ENCODE measurements at places on chromosomes 5 and 9. TPM values are rescaled to one million over a fixed set of nuclear protein-coding genes. Genes with fewer than 3 reads are reported as not detected.
A peak's percentile ranks its signal among the peaks of the same experiment; 100 is the strongest.

Gene CCDC192
- total RNA-seq, result not detected

Gene LCN9
- not detected for total RNA-seq

Gene STC2
- total RNA-seq, result 10.9 TPM

DNA sequence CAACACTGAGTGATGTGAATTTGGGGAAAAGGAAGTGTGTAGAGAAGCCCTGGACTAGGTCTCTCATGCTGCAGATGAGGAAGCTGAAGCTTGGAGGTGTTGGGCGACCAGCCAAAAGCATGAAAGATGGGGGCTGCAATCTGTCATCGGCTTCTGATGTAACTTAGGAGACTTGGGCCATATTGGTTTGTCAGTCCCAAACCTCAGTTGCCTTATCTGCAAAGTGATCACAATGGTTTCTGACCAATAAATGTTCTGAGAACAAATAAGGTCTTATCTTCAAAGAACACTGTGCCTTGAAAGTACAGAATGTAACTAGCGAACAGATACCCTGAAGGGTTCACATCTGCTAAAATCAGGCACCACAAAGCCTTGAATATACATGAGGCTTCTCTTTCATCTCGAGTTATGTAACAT, 198.4 kb upstream of the NR3C1 start:
- peaks cover 16% of the 10 kb centered on the region for H3K36me3 ChIP-seq
- H3K4me1 ChIP-seq, result peaks cover 31% of the 10 kb centered on the region
- DNase-seq, result no peak
- H3K27ac ChIP-seq, result no peak overlapping the region

Gene FOXD4L3
- not detected for total RNA-seq

DNA sequence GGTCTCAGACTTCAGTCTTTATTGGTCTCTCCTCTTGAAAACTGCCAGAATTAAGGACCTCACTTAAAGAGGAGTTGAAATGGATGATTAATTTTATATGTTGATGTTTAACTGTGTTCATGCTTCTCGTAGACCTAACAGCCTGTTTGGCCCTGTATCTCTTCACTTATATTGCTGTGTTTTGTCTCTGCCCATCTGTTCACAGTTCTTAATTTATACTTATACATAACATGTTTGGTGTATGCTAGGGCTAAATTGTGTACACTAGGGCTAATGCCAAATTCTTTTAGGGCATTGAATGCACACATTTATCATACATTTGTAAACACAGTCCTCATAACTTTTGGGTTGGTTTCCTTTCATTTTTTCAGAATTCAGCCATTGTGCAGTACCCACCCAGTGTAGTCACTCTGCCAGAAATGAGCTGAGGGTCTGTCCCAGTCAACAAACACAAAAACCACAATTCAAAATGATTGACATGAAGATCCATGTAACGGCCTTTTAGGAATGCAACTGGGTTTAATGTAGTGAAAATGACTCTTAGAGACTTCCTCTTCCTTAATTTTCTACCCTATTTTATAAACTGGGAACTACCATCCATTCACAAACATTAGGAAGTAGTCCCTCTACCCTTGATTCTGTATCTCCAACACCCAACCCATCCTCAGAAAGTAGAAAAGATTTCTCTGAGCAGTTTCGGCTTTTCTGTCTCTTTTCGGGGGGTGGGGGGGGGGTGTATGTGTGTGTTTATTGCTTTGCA, 668.8 kb upstream of the KLF4 start:
- H3K4me3 ChIP-seq, result no peak overlapping the region
- H3K27ac ChIP-seq, result no peak overlapping the region
- no peaks in the 10 kb centered on the region for H3K4me1 ChIP-seq

Gene TAF1L
- 0.08 TPM for total RNA-seq

- H3K4me1 ChIP-seq, result peaks cover 17% of the 10 kb centered on the region
- no peak for DNase-seq
- H3K27me3 ChIP-seq, result peaks cover 55% of the 10 kb centered on the region
- H3K36me3 ChIP-seq, result no peaks in the 10 kb centered on the region
- H3K27ac ChIP-seq, result no peak overlapping the region
- peak overlapping the region; percentile 73 for H3K4me3 ChIP-seq
Measured at GRCh38 chr9:4489562-4489918, 728 bp upstream of the SLC1A1 start.

DNA sequence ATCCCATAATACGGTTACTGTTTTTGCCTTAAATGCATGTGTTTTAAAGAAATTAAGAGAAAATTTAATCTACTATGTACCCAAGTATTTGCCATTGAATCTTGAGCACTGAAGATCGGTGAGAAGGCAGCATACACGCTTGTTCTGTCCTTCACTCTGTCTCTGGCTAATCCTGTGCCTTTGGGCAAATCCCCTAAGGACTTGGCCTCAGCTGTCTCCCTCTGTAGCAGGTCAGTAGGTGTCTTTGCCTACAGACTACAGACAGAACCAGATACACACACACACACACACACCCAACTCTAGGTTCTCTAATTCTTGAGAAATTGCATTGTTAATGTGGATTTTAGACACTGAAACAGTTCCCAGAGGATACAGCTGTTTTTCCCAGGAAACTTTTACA, 117.4 kb downstream of the WDR41 start:
- no peak overlapping the region for H3K27ac ChIP-seq
- no peak overlapping the region for H3K4me3 ChIP-seq
- H3K4me1 ChIP-seq, result peaks cover 9% of the 10 kb centered on the region
- H3K27me3 ChIP-seq, result peaks cover 13% of the 10 kb centered on the region
- no peak for DNase-seq
- no peaks in the 10 kb centered on the region for H3K36me3 ChIP-seq

DNA sequence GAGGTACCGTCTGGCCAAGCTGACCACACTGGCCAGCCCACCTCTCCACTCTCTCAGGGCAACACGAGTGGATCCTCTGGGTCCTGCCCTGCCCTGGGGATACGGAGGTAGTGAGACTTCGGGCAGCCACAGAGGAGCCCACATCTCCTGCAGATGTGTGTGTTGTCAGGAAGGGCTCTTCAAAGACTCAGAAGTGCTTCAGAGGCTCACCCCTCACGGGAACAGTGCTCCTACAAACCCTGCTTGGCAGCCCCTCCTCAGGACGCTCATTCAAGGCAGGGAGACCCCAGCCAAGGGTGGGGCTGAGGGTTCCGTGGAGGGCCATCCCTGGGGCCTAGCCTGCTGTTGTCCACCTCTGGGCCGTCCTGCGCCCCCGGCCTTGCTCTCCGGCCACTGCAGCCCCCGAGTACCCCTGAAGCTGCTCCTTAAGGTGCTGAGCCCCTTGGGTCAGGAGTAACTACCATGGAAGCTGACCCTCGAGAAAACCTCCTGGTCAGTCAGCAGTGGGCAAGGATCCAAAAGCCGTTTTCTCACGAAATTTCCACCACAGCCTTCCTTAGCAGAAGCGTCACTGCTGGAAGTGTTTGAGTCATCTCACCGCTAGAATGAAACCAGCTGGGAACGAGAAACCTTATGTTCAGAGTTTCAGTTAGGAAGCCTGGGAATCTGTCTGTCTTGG, 23.2 kb upstream of the LRRC14B start:
- H3K4me1 ChIP-seq, result no peaks in the 10 kb centered on the region
- DNase-seq, result no peak
- H3K36me3 ChIP-seq, result no peaks in the 10 kb centered on the region

DNA sequence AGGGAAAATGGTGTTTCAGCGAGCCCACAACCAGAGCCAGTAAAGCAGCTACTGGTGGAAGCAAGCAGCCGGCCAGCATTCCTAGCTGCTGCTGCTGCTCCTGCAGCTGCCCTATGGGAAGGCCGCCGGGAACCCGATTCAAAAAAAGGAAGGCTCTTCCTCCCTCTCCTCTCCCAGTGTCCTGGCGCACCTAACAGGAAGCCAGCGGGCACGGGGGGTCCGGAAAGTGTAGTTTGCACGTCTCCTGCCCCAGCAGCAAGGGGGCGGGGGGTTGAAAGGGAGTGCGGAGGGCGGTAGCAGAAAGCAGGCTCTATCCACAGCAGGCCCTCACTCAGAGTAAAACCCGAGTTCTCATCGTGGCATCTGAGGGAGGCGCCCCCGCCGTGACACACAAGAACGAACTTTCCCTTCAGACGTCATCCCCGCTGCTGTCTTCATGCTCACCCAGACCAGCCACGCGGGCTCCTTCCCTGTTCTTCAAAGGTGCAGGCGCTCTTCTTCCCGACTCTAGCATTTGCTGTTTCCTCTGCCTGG, 16.5 kb downstream of the GRXCR2 start:
- no peaks in the 10 kb centered on the region for H3K36me3 ChIP-seq
- no peak for DNase-seq
- H3K27ac ChIP-seq, result no peak overlapping the region
- peak overlapping the region; percentile 40 for H3K4me3 ChIP-seq
- H3K27me3 ChIP-seq, result peaks cover 12% of the 10 kb centered on the region

Gene ASTN2
- total RNA-seq, result 5.2 TPM

DNA sequence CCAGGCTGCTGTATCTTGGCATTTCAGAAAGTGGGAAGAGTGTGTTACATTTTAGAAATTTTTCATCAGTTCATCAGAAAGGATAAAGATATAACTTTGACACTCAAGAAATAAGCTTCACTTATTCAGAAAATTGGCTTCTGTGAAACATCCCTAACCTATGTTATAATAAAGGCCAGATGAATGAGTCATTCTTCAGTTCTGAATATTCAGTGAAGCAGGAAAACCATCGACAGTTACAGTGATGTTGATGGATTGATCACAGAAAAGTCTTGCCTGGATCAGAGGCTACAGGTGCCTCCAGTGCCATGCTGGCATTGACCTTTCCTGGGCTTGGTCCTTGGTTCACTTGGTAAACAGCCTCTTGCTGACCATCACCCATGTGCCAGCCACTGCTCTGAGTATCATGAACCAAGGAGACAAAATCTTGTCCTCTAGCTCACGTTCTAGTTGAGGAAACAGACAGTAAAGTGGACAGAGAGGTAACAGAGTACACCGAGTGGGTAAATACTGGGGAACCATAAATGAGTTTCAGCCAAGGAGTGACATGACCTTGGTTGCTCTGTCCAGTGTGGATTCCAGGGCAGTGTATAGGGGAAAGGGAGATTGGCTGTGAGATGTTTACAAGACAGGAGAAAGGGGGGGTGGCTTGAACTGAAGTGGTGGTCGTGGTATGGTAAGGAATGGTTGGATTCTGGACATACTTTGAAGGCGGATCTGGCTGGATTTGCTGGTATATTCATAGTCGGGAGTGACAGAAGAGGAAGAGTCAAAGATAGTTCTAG, 98.6 kb downstream of the AMBP start:
- H3K4me3 ChIP-seq, result no peak overlapping the region
- no peaks in the 10 kb centered on the region for H3K4me1 ChIP-seq
- no peak for DNase-seq

DNA sequence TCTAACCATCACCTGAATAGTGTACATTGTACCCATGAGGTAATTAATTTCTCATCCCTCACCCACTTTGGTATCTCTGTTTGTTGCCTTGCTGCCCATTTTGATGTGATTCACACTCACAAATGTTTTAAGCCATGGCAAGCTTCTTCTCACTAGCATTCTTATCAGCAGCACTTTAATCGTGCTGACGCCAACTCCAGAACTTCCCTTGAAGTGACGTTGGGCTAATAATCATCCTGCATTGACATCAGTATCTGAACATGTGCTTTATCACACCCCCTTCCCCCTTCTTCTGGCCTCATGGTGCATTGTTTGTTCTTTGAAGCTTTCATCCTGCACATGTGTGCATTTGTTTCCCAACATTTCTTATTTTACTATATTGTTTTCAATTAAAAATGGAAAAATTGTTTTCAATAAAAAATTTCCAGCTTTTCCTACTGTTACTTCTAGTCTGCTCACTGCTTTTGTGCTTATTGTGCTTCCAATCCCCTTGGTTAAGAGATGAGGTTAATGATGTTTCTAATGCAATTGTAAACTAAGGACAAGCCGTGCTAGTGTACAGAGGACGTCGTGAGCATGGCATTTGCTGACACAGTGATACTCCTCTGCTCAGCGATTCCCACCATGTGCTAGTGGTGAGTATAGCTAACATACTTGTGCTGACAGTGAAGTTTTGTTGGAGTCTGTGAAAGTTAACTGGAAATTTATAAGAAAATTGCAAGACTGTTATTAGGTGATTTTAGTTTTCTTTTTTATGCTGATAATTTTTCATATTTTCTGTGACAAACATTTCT, 238.5 kb downstream of the KDM4C start:
- no peak overlapping the region for H3K4me3 ChIP-seq
- H3K36me3 ChIP-seq, result peaks cover 30% of the 10 kb centered on the region
- H3K27me3 ChIP-seq, result no peaks in the 10 kb centered on the region
- H3K4me1 ChIP-seq, result peaks cover 2% of the 10 kb centered on the region
- no peak overlapping the region for H3K27ac ChIP-seq

DNA sequence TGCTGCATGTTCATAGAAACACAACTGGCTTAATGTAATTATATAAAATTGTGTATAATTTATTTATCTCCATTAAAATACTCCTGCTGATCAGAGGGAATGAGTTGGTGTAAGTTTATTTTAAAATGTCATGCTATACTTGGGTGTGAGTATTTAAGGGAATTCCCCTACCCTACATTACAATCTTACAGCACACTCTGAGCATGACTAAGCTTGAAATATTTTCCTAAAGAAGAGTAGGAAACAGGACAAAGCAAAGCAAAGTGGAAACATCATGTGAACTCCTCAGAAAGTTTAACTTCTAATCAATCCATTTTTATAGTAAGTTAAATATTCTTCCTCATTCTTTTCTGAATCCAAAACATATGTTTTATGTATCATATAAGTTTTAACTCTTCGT, 1271.3 kb downstream of the EFNA5 start:
- no peak overlapping the region for H3K4me3 ChIP-seq
- H3K36me3 ChIP-seq, result no peaks in the 10 kb centered on the region
- DNase-seq, result no peak
- no peaks in the 10 kb centered on the region for H3K4me1 ChIP-seq
- H3K27me3 ChIP-seq, result no peaks in the 10 kb centered on the region
- no peak overlapping the region for H3K27ac ChIP-seq

Gene SEMA6A
- not detected for total RNA-seq

Gene SOX30
- total RNA-seq, result not detected

Gene SETD9
- 8.9 TPM for total RNA-seq

Gene ADAMTS12
- not detected for total RNA-seq

DNA sequence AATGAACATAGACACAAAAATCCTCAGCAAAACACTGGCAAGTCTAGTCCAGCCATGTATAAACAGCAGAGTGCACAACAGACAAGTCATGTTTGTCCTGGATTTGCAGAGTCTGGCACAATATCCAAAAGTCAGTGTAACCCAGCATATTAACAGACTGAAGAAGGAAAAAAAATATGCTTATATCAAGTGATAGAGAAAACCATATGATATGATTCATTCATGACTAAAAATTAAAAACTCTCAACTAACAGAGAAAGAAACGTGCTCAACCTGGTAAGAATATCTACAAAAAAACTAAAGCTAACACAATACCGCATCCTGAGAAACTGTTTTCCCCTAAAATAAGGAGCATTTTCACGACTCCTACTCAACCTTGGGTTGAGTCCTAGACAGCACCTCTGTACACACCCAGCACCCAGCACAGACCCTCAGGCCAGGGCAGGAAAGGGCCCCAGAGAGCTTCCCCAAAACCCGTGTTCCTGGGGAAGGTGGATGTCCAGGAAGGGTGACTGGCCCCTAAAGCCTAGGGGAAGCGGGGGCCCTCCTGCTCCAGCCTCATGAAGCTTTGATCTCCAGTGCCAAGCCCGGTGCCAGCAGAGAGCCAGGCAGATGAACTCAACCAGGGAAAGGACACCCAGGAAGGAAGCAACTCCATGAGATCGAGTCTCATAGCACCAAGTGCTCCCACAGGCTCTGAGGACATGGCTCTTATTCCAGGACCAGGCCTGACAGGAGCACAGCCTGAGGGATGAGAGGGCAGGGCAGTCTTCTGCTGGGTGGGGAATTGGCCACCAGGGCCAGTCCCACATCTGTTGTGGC, 38.9 kb downstream of the ADAMTS2 start:
- H3K4me1 ChIP-seq, result no peaks in the 10 kb centered on the region
- no peak for DNase-seq
- no peak overlapping the region for H3K4me3 ChIP-seq
- no peaks in the 10 kb centered on the region for H3K36me3 ChIP-seq

All from activated naive CD8-positive, alpha-beta T cell treated with anti-CD3 and anti-CD28 coated beads, Interleukin-2, amount 10 ng/mL, durations not matched to agents 7 days and 5 days (primary cell).